ENCODE measurements at places on chromosomes 11 and 22.

GRCh38 chr11:91187314-91187713, 964.5 kb upstream of the CHORDC1 start:
- no peak for DNase-seq

DNA sequence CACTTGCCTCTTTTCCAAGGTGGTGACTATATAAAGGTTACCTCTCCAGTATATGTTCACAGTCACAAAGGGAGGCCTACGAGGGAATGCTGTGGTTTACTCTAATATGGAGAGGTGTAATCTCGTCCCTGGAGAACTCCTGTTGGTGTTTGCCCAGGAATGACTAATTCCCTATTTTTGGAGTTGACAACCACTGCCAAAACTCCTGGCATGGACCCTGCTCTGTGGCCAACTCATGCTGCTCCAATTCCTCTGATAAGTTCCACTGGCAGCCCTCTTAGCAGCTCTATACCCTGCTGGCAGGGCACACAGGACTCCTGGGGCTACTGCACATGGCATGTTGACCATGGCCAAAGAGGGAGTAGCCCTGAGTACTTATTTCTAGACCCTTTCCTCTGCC, 418.7 kb upstream of the ANO5 start:
- DNase-seq, result no peak

- DNase-seq, result no peak
Observed at GRCh38 chr11:63821411-63821810, 8.2 kb downstream of the SPINDOC start.

DNA sequence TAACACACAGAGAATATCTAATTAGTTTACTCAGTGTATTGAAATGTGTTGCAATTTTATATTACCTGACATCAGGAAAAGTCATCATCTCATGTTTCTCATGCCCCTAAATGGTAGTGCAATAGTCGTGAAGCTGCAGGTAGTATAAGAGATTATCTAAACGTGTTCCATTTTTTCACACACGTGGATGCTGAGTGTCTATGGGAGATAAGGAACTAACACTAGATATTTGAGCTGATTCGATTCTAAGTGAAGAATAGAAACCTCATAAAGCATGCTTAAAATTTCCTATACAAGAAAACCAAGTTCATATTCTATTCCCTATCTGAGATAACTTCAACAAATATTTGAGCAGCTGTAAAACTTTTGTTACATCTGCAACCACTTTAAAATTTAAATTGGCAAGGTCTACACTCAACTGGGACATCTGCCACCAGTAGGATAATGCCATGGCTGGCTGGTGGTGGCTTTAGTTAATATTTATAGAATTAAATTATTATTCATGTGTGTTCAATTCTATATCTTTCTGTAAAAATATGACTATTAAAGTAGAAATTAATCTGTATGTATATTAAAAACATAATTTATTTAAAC, 388.8 kb downstream of the LUZP2 start:
- no peak for DNase-seq

DNA sequence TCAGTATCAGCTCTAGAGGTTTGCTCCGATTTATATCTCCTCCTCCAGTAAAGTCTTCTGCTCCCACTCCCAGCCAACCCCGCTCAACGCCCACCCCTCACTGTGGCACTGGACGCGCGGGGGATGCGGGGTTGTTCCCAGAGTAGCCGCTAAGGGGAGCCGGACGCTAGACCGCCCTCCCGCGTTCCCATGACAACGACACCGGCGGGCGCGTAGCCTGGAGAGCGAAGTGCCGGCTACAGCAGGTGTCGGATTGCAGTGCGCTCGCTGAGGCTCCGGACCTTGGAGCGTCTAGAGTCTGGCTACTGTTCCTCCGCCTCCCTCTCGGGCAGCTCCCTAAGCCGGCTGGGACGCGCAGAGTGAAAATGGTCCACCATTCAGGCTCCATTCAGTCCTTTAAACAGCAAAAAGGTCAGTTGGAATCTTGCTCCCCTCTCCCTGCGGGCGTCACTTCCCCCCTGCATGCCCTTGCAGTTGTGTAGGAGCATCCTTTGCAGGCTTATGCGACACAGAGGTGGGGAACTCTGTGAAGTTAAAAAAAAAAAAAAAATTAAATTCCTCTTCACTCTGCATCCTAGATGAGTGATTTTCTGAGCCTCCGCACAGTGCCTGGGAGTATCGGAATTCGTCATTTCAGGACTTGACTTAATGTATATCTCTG, at the start of gene ANO3:
Gene ANO3 (plus strand): TSS at position 220 of the 661 bp plus-strand sequence. CDS start 146 bp downstream, at position 366.
- peak; percentile 55 for DNase-seq

Measured in KBM-7 (cell line).